ENCODE measurements at places on chromosomes 12 and 14.

DNA sequence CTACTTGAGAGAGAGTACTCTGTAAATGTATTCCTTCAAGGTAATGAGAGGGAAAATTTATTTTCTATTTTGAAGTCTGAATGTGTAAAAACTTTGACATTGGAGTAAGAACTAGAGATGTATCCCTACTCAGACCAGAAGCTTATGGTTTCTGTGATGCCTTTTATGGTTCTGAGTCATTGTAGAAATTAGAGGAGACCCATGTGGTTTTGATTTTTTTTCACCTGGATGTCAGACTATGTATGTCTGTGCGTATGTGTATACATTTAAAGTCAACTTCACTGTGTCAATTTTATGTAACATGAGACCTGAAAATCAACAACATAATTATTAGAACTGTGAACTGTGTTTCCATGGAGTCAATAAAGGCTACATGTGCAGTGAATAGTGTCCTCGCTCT, 302.0 kb downstream of the TRHDE start:
- no peak for DNase-seq

- no peak for DNase-seq
Observed at GRCh38 chr12:100666588-100666987, 93.1 kb downstream of the GAS2L3 start.

DNA sequence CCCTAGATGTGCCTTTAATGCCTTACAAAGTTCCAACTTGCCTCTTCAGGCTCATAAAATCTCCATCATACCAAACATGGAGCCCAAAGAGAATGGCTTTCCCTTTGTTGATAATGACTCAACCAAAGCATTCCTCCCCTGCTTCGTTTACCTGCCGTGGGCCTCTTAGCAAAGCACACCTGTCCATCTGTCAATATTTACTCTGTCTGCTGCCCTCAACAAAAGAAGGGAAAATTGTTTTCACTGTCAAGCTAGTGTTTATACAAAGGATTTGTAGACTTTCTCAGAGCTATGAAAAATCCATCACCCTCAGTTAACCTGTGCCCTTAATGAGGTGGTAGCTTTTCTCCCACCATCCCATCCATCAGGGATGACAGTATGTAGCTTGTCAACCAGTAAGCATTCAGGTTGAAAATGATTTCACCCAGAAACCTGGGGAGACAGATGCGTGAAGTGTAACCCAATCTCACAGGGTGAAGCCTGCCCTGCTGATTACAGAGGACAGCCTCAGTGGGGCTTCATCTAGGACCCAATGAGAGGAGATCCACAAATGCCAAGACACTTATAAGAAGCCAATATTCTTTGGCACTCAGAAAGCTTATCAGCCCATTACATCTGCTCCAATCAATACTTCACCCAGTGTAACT, 278.1 kb downstream of the NUAK1 start:
- no peak for DNase-seq

- no peak for DNase-seq
Observed at GRCh38 chr14:59776468-59776867, 94.1 kb downstream of the RTN1 start.

DNA sequence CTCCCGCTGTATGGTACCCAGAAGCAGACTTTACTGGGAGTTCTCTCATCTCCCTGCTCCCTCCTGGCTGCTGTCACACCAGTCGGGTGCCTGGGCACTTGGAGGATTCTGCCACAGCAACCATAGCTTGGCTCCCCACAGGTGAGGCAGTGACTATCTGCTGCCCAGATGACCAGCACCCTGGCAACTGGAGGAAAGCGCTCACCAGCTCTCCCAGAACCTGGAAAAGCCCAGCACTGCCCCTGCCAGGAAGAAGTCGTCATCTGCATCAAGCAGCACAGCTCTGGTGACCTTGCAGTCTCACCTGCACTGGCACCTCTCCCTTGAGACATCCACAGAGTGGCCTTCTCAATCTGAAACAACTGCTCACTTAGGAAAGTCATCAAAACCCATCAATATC, 31.9 kb upstream of the TC2N start:
- DNase-seq, result no peak

DNA sequence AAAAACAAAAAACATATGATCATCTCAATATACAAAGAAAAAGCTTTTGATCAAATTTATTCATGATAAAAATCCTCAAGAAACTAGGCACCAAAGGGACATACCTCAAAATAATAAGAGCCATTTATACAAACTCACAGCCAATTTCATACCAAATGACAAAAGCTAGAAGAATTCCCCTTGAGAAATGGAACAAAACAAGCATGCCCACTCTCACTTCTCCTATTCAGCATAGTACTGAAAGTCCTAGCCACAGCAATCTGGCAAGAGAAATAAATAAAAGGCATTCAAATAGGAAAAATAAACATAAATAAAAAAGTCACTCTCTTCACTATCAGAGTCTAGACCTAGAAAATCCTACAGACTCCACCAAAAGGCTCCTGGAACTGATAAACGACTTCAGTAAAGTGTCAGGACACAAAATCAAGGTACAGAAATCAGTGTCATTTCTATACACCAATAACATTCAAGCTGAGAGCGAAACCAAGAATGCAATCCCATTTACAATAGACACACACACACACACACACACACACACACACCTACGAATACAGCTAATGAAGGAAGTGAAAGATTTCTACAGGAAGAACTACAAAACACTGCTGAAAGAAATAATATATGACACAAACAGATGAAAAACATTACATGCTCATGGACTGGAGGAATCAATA, 1486.2 kb upstream of the SEL1L start:
- DNase-seq, result no peak

DNA sequence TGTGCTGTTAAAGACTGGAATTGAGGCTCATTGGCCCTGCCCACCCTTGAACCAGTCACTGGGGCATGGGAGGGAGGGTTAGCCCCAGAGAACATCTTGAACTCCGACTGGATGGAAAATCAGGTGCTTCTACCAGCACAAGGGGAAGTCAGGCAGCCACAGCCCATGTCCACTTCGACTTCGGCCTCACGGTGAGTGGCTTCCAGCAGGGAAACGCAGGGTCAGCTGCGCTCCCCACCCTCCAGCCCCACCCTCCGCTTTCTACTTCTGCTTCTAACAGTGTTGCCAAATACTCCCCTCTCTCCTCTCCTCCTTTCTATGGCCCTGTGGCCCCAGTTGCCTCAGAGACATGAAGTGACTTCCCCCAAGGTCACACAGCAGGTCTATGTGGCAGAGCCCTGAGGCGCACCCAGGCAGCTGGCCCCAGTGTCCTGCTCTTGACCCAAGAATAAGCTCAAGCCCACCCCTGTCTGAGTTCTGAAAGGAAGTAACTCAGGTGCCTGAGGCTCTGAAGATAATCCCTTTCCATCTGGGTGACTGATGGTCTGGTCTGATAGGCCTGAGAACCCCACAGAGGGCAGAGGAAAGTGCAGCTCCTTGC, 11.9 kb upstream of the SH2B3 start:
- DNase-seq, result no peak

DNA sequence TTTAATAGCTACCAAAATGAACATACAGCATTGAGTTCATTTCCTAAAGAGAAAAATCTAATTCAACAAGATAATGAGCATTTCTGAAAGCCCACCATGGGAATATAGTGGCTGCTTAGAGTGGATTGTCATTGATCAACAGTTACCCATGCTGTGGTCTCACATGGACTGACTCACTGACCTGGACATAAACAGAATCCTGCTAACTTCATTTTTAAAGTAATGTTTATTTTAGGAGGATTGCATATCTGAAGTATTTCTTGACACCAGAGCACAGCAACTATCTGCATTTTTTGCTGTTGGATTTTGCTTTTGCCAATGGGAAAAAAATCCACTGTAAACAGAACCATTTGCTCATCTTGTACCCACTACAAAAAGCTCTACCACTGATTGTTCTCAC, 71.7 kb downstream of the KCNC2 start:
- no peak for DNase-seq

- no peak for DNase-seq
Observed at GRCh38 chr12:18135086-18135485, 45.1 kb upstream of the RERGL start.

DNA sequence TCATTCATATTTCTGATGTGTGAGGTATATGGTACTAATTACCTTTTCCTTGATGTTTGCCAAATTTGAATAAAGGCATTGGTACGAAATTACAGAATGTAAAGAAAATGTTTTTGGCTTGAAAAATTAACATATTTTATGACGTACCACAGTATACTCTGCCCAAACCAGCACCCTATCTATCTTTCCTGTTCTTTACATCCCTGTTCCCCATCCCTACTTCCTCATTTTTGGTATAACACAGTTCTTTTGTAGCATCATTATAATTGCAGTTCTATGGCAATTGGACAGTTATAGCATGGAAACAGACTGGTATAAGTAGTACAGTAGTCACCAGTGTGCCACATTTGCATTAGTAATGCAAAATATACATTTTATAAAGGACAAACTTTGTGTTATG, 7.0 kb upstream of the CCT2 start:
- DNase-seq, result no peak

GRCh38 chr14:22723815-22724214, 42.7 kb upstream of the OXA1L start:
- DNase-seq, result no peak

DNA sequence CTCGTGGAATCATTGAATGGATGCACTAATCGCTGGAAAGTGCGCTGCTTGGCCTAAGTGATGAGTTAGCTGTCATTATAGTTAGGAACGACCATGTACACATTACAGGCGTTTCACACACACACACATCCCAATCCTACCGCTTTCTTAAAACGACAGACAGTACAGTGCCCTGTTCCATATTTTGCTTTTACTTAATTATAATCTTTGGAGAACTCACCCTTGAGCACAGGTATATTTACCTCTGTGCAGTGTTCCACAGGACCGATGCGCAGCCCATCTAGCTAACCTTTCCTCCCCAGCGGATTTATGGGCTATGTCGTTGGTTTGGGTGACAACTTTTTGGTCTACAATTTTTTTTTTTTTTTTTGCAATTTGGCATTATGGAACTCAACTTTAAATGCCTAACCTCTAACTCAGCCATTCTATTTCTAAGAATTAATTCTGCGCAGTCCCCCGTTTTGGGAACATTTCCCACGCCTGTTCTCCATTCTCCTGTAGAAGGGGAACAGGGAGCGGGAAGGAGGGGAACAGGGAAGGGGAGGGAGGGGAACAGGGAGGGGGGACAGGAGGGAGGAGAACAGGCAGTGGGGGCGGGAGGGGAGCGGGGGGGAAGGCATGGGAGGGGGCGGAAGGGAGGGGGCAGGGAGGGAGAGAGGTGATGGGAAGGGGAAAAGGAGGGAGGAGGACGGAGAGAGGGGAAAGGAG, 663 bp upstream of the ULK1 start:
- no peak for DNase-seq

- DNase-seq, result no peak
Observed at GRCh38 chr12:93230326-93230720, 147.4 kb upstream of the NUDT4 start.

DNA sequence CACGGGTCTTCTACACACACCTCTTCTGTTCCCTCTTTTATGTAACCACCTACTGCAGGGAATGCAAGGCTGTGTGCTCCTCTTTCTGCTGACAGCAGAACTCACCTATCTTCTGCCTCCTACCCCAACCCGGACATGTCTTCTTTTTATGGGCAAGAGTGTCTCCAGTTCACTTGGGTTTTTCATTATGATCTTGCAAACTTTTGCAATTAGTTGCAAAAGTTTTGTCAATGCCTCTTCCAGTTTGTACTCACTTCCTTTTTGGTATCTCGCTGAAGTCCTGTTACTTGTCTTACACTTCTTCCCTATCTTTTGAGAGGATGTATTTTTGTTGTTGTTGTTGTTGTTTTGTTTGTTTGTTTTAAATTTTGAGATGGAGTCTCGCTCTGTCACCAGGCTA, 50.6 kb downstream of the DRAM1 start:
- DNase-seq, result no peak

DNA sequence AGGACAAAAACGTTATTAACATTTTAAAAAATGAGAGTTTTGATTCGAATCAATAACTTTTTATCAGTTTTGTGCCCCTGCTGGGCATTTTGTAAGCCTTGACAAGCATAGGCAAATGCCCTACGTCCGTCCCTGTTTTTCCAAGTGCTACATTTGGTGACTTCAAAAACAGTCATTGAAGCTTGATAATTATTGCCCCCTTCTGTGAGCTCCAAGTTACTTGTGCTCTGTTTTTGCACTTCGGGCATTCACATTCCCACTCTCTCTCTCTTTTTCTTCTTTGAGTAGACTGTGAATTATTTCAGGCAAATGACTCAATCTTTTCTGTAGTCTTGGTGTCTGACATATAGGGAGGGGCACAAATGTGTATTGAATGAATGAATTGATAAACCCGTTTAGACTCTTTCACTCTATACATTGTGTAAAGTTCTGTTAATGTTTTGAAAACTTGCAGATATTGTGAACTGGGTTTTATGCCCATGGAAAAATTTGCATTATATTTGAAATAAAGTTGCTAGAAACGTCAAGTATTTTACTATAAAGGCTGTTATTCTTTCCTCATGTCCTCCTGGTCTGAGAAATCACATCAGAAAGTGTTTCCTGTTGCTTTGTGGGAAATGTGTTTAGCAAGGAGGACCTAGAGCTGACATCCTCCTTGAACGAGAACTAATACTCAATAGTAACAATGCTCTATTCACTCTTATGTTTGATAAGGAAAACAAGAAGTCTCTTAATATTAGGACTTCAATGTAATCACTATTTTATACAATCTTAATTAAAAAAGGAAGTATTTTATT, 1.4 kb downstream of the APAF1 start:
- no peak for DNase-seq

GRCh38 chr12:94585626-94586025, 64.7 kb downstream of the TMCC3 start:
- no peak for DNase-seq

- peak; percentile 77 for DNase-seq
Observed at GRCh38 chr12:101857043-101857558, 20.3 kb upstream of the DRAM1 start.

DNA sequence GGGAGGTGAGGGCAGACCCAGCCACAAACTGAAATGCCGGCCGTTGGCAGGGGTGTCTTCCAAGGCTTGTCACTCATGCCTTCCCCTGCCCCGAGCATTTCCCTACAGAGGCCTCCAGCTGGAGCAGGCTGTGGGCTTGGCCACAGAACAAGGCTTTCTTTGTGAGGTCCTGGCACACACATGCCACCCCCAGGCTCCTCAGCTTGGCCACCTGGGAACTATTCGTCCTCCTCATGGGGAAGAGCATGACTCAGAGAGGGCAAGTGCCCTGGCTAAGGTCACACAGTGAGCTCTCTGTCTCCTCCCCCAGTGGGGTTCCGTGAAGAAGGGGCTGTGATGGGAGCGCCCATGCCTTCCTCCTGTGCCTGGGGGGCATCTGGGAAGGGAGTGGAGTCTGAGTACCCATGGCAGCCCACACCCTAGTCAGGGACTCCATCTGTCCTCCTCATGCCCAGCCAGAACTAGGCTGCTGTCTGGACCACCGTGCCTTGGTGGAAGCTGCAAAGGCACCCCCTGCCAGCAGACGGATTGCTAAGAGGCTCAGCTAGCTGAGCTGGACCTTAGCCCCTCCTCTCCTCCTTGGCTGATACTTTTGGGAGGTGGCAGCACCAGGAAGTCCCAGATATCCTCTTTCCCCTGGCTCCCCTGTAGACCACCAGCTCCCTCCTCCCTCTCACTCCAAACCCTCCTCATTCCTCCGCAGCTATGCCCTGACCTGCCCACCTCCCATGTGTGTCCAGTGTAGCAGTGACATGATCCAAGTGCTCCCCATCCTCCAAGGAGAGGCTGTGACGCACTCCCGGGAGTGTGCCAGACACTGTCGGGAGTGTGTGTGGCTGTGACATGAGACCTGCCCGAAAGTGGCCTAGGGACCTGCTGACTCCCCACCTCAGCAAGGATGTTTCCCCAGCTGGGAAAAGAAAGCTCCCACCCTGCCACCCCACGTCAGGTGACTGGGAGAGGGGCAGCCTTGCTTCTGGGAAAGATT, 21.4 kb downstream of the ABCB9 start:
- no peak for DNase-seq

- no peak for DNase-seq
Observed at GRCh38 chr12:111034886-111035577, 114.7 kb upstream of the MYL2 start.

Measured in AG04449 (cell line).